Subcutaneous preadipocyte (primary cell): ENCODE measurements at places on chromosomes 11 and 22. TPM values are rescaled to one million over a fixed set of nuclear protein-coding genes. Genes with fewer than 3 reads are reported as not detected.

Gene TMEM45B
- not detected in 2 replicates for total RNA-seq

Gene ATM
- 111 and 117 TPM in 2 replicates for total RNA-seq

Gene OR8A1
- total RNA-seq, result not detected in 2 replicates

Gene GRM5
- under 0.01 TPM in 2 replicates for total RNA-seq

Gene APOL4
- total RNA-seq, result 0.20 and 1.8 TPM in 2 replicates
